Upper lobe of right lung (tissue), 1 donor: ENCODE measurements at places on chromosomes 3 and 15. TPM values are rescaled to one million over a fixed set of nuclear protein-coding genes. Genes with fewer than 3 reads are reported as not detected.

DNA sequence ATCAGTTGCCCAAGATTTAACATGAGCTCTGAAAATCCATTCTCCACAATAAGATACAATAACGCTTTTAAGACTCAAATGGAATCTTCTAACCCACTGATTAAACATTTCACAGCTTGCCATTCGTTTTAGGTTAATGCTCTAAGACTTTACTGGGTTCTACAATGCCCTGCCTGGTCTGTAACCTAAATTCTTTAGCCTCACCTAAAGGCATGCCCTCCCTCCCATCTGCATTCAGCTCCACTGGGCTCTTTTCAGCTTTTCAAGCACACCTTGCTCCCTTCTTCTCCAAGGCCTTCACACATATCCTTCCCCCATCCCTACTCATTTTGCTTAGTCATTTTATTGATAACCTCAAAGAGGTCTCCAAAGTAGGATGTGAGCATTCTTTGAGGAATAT is 290.9 kb downstream of the LSAMP start:
- DNase-seq = no peak

DNA sequence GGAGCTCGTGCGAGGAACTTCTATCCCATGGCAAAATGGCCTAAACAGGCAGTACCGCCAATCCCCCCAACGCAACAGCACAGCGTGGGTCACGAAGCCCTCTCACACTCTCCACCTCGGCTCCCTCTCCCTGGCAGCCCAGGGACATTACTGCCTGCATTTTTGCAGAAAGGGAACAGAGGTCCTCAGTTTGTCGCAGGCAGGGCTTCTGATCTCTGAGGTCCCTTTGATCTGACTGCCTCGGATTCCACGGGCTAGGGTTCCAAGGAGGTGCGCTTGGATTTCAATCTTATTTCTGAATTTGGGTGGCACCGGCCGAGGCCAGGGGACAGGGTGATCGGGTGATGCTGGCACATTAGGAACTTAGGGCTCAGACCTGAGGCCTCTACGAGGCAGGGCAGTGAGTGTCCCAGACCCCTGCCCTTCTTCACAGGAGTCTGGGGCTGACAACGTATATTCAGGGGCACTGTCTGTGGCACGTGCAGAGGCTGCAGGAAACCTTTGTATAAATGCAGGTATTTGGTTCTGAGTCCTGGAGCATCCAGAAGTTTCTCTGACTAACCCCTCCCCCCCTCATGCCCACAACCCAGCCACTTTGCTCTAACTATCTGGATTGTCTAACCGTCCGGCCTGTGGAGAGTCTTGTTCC is 197.9 kb downstream of the XXYLT1 start:
- DNase-seq = peak; percentile 46

Gene ATP8B4
- total RNA-seq = 9.4 TPM

- DNase-seq = no peak
Measured at GRCh38 chr3:33491721-33492120, 51.5 kb upstream of the UBP1 start.

DNA sequence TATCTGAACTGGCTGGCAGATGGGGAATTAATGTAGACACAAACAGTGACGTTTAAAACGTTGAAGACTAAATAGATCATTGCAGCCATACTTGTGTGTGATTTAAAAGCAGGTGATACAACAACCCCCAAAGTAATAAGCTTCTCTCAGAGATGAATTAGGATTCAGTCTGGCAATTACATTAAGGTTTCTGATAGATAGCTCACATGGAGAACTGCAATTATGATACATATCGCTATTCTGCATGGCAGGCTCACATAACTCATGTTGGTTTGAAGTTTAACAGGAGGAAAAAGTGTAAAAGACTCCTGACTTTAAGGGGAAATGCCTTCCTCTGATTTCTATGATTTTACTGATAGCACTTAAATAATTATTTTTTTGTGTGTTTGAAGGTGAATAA is 196.9 kb downstream of the CLSTN2 start:
- no peak for DNase-seq

Gene KLHDC8B
- 22.4 TPM for total RNA-seq

GRCh38 chr3:185807445-185808068 is 17.3 kb downstream of the IGF2BP2 start:
- no peak for DNase-seq

GRCh38 chr3:109059264-109059663 is 58.7 kb downstream of the MORC1 start:
- DNase-seq = no peak

Gene POLQ
- 0.55 TPM for total RNA-seq

- no peak for DNase-seq
Measured at GRCh38 chr15:69881766-69882165, 216.0 kb downstream of the TLE3 start.

GRCh38 chr3:42707620-42708355 is 5.2 kb upstream of the HHATL start:
- peak; percentile 46 for DNase-seq

DNA sequence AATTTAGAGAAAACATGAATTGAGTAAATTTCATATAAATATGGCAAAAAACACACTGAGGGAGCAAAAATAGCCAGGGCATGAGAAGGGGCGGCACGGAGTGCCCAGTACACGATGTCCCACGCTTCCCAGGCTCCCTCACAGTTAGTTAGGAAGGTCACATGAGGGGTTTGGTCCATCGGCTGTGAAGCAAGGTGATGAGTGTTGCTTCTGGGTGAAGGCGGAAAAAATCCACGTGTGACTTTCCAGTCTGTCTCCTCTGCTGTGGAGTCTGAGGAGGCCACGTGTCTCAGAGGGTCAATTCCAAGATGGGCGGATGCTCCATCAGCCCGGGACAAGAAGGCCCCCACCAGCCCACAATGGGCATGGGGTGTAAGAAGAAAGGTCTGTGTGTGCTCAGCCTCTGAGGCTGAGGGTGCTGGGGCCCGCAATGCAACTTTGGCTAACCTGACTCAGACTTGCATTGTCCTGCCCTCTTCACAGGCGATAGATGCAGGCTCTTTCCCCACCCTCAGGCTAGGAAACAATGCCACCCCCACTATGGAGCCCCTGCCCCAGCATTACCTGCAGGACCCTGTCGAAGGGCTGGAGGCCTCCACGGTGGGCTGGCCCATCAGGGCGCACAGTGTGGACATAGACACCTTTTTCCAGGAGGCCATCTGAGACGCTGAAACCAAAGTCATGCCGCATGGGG is 45.7 kb downstream of the GRIP2 start:
- DNase-seq = peak; percentile 43

- no peak for DNase-seq
Measured at GRCh38 chr3:74271541-74271940, 342.9 kb downstream of the CNTN3 start.

- no peak for DNase-seq
Measured at GRCh38 chr3:156492801-156493261, 62.1 kb downstream of the SSR3 start.

Gene HYKK
- total RNA-seq = 4.1 TPM

Gene GHSR
- not detected for total RNA-seq

Gene FANCD2OS
- not detected for total RNA-seq

GRCh38 chr15:52256366-52256765 is 39.2 kb downstream of the MYO5C start:
- DNase-seq = no peak

DNA sequence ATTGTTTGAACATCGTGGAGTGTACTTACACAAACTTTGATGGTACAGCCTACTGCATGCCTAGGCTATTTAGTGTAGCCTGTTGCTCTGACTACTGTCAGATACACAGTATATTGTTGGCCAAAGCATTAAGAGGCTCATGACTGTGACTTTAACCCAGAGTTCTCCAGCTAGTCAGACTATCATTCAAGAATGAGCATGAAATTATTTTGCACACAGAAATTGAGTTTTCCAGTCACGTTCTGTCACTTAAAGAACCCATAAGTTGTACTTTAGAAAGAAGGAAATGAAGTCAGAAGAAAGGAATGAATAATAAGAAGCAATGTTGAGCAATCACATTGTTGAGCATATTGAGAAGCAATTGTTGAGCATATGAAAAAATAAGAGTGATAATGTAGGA is 37.6 kb upstream of the SLC22A13 start:
- DNase-seq = no peak

Gene PDCD6IP
- 266 TPM for total RNA-seq

Gene GOLGA8N
- total RNA-seq = 14.1 TPM

Gene C3orf20
- total RNA-seq = 0.14 TPM

- no peak for DNase-seq
Measured at GRCh38 chr3:117263270-117263669, 553.7 kb downstream of the TUSC7 start.

DNA sequence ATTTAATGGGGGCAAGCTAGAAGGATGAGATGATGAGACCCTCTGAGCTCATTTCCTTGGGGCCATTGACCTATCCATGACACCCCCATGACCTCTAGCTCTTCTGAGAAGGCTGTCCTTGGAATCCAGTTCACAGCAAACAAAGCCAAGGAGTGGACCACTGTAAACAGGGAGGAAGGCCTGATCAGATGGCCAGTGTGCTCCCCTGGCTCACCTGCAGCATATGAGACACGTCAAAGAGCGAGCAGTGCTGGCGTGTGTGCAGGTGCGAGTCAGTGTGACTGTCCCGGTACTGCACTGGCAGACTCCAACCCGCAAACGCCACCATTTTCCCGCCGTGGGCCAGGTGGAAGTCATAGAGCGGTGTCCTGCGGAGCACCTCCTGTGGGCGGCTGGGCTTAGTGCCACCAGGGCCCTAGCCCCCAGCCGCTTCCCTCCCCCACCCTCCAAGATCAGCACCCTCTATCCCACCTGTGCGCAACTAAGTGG is 339 bp downstream of the AMT start:
- DNase-seq = no peak

- DNase-seq = no peak
Measured at GRCh38 chr3:132321304-132321703, 4.1 kb downstream of the ACP3 start.

- no peak for DNase-seq
Measured at GRCh38 chr15:26179906-26180305, 316.8 kb upstream of the ATP10A start.

Gene FURIN
- total RNA-seq = 104 TPM

DNA sequence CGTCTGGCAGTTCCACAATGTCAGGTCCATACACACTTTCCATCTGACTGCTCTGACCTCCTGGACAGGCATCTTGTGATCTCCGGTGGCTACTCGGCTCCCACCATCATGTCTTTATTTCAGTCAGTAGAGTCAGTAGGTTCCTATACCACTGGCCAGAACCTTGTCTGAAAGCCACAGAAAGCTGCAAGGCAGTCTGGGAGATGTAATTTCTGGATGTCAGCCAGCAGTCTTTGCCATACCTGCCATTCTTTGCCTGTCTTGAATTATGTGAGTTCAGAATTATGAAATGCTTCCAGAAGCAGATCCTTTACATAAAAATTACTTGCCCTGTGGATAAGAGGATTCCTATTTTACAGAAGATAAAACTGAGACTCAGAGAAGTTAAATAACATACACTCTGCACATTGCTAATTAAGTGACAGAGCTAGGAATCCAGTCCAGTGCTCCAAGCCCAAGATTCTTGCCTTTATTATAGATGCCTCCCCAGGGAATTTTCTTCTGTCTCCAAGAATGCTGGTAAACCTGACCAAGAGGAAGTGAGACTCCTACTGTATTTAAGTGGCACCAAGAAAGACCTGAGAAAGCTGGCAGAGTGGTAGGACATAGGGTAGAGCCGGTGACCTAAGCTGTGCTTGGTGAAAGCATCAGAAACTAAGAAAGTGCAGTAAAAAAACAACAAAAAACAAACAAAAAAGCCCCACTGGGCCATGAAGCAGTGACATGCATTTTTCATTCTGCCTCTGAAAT is 75.6 kb downstream of the IQCH start:
- no peak for DNase-seq

Gene CPN2
- not detected for total RNA-seq

DNA sequence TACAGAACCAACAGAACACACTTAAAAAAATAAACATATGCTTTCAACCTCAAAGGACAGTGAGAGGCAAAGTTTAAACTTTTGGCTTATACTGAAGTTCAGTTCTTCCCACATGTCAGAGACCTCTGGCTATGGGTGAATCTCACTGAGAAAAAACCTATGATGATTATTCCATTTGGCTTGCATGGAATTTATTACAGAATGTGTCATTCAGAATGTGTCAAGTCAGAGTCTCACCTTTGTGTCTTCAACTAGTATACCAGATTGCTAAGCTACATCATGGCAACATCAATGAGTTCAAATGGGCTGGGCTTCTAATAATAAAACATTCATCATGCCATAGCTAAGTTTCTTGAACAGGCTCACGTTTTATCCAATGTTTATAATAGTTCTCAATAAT is 987.0 kb downstream of the NTRK3 start:
- DNase-seq = no peak

- no peak for DNase-seq
Measured at GRCh38 chr3:44160818-44161217, 80.9 kb upstream of the TOPAZ1 start.

DNA sequence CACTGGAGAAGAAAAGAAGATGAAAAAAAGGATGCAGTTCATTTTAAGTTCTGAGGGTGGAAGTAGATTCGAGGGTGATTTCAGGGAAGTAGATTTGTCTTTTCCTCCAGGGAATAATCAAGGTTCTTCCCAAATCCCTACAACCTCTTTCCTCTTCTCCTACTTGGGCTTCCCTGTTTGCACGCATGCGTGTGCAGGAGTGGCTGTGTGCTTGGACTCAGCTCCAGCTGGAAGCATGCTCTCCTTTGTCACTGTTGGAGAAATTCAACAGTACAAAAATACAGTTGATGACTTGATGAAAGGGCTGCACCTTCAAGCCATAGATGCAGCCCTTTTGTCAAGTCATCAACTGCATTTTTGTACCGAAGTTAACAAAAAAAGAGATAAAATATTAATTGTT is 3.8 kb downstream of the OR5K2 start:
- no peak for DNase-seq

Gene AGBL1
- total RNA-seq = 6.5 TPM

Gene ST3GAL6
- 29.4 TPM for total RNA-seq

Gene GTPBP8
- 12.3 TPM for total RNA-seq

DNA sequence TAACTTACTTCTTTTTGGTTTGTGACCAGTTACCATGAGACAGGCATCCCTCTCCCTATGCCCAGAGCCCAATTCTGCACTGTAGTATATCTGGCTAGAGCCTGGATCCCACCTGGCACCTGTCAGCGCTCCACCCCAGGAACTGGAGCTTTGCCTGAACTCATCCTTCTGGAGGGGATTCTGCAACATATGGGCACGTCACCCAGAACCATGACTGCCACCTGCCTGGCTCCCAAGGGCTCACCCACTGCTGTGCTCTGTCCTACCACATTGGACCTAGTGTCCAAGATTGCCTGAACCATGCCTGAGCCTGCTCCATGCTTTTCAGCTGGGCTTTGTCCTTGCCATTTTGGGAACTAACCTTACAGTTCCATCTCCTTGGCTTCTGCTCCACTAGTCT is 21.1 kb upstream of the GAP43 start:
- DNase-seq = no peak

DNA sequence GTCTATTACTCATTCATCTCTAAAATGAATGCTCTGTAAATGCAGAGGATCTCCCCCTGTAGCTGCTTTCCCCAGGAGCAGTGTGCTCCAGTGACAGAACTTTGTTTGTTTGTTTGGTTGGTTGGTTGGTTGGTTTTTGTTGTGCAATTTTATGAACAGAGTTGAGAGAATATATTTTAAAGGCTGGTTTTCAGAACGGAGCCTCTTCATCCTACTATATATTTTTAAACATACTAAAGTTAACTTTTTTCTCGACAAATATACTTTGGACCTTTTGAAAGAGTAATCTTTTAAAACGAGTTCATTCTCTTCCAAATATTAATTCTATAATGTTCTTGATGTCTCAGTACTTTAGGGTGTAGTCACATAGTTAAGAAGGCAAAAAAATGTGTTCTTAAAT is 20.2 kb downstream of the RYR3 start:
- no peak for DNase-seq
